ENCODE measurements at places on chromosomes 13 and 19.

DNA sequence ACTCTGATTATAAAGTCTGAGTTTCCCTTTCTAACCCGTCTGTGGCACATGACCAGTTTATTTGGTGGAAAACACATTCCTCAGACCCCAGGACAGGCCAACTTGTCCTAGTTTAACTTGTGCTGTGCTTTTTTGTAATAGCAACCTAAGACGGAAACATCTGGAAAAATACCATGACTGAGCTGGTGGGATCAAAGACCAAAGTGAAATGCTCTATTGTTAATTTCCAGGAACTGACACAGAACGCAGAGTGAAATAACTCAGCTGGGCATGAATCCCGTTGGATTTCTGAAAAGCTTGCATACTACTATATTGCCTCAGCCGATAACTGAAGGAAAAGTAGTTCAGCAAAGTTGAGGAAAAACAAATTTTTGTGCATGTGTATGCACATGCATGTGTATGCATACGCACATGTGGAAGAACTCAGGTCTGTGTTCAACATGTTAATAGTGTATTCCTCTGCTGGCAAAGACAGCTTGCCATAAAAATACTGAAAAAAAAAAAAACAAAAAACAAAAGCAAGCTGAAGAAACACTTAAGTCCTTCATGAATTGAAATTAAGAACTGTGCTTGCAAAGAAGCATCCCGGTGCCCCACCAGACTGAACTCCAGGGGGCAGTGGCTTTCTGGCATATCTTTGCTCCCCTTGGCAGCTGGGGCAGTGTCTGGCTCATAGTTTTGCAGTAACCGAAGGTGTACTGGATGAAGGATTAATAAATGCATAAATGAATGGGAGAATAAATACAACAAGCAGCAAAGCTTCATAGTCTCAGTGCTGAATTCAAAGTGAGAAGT lies 187.8 kb downstream of the LHFPL6 start:
- peak; percentile 54 for DNase-seq

DNA sequence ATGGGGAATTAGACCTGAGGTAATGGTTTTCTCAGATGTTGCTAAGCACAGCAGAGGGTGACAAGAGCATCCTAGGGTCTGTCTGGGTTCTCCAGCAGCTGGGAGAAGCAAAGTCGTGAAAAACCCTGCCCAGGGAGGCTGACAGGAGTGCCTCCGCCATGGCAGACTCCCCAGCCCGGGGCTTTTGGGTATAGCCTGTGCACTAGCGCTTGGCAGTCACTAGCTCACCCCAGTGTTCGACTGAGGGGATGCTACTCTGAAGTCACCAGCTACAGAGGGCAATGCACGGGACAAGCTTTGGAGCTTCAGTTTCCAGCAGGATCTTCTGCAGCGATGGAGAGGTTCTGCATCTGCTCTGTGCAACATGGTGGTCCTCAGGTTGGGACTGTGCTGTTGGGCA lies 87.5 kb downstream of the ING1 start:
- DNase-seq: no peak

- no peak for DNase-seq
Measured at GRCh38 chr13:48562296-48563066, 29.6 kb upstream of the RCBTB2 start.

- peak; percentile 43 for DNase-seq
Measured at GRCh38 chr19:40610396-40611064, 9.4 kb downstream of the LTBP4 start.

- peak; percentile 55 for DNase-seq
Measured at GRCh38 chr19:13029893-13030292, 34.6 kb downstream of the NFIX start.

DNA sequence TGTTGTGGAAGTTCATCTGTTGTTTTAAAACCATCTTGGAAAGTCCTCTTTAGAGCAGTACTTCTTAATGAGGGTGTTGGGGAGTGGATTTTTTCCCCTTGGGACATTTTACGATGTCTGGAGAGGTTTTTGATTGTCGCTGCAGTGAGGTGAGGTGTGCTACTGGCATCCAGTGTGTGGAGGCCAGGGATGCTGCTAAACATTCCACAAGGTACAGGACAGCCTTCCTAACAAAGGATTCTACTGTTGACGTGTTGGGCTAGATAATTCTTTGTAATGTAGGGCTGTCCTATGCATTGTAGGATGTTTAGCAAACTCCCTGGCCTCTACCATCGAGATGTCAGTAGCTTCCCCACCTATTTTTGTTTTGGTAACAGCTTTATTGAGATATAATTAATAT lies 33.3 kb downstream of the NAA16 start:
- no peak for DNase-seq

GRCh38 chr13:74979703-74980102 lies 502.3 kb downstream of the TBC1D4 start:
- DNase-seq: no peak

DNA sequence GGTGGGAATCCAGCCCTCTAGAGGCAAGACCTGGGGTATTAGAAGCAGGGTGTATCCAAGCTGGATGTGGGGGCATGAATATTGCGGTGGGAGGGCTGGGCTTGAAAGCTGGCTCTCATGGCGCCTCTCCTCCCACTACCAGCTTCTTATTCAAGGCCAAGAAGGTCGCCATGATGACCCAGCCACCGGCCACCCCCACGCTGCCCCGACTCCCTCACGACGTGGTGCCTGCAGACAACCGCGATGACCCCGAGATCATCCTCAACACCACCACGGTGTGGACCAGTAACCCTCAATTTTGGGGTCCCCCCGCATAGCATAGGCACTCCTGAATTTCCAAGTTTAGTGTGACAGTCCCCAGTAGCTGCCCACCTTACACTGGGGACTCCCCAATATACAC lies 41.7 kb downstream of the RYR1 start:
- DNase-seq: no peak

- no peak for DNase-seq
Measured at GRCh38 chr13:75329097-75329496, 152.9 kb downstream of the TBC1D4 start.

DNA sequence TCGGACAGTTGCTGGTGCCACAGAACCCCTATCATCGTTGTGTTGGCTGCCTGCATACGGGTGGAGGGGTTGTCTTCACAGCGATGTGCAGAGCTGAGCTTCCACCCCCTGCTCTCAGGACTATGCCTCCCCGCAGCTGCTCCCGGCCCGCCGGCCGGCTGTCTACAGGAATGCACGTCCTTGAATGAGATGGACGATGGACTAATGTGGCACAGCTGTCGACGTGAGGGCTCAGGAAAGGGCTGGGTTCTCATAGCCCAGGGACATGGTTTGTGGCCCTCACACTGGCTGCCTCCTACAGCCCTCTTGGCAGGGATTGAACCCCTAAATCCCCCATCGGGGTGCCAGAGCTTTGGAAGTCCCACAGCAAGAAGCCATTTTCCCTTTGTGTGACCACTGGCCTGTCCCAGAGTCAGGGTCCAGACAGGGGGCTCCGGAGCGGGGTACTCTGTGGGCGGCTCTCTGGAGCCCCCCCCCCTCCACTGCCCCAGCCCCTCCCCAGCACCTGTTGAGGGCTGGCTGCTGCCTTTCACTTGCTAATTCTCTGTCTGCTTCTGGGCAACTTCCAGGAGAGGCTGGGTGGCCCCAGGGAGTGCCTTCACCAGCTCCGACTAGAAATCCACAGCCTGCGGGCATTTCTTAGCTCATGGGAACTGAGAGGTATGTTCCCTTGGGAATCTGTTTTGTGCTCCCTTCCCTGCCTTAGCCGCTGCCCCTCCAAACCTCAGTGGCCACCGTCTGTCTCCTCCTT lies 40.2 kb downstream of the TSSK6 start:
- peak; percentile 49 for DNase-seq

DNA sequence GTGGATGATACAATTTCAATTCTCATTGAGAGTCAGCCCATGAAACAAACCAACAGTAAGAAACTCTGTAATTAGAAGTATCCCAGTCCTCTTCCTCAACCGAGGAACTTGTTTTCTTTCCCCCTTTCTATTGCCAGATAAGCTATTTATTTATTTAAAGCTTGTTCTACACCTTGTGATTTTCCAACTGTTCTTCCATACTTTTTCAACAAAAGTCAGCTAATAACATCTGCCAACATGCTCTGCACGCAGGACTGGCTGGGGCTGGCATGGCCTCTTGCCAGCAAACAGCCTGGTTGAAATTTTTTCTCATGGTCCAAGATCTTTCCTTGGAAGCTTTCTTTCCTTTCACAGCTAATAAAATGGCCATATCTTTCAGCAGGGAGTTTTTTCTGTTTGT lies 2.9 kb upstream of the IRS2 start:
- no peak for DNase-seq

DNA sequence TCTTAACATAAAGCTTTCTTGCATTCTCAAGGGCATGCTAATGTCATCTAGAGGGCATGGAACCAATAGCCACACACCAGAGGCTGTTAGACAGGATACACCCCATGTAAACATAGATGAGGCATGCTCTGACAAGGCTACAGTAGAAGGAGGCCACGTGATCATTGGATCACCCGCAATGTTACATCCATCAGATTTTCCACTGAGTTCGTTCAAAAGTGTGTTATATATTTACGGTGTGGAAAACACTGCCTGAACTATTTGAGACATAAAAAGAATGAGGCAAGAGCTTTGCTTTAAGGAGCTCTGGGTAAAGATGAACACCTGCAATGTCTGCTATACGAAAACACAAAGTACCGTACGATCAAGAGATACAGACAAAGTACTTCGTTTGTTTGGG lies 817.5 kb upstream of the SLC10A2 start:
- no peak for DNase-seq

DNA sequence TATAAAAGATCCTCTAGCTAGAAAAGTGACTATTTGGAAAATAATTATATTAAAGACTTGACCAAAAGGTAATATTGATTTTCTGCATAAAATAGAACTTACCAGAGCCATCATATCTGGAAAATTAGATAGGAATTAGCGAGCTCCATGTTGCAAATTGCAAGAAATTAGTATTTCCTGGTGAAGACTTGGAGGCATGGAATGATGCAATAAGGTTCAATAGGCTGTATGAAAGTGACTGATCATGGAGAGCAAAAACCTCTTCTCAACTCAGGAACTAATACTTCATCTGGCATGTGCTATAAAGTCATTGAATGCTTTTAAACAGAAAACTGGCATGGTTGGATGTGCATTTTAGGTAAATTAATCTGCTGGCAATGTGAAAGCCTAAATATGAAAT lies 66.3 kb upstream of the UFM1 start:
- DNase-seq: no peak

DNA sequence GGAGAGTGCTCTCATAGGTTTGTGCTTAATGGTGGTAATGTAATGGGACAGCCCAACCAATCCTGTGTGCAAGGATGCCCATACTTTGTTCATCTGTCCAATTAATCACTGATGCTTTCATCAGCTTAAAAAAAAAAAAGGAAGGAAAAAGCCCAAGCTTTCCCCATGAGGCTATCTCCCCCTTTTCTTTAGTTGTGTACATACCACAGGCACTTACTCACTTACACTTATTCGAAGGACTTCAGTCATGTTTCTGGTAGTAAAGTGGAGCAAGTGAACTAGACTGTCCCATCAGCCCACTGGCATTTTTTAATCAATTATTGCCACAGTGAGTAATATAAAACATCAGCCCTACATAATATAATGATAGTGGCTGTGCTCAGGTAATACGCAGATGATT lies 183.5 kb upstream of the UFM1 start:
- DNase-seq: no peak

GRCh38 chr19:40411125-40411842 lies 1.9 kb downstream of the PRX start:
- DNase-seq: no peak

DNA sequence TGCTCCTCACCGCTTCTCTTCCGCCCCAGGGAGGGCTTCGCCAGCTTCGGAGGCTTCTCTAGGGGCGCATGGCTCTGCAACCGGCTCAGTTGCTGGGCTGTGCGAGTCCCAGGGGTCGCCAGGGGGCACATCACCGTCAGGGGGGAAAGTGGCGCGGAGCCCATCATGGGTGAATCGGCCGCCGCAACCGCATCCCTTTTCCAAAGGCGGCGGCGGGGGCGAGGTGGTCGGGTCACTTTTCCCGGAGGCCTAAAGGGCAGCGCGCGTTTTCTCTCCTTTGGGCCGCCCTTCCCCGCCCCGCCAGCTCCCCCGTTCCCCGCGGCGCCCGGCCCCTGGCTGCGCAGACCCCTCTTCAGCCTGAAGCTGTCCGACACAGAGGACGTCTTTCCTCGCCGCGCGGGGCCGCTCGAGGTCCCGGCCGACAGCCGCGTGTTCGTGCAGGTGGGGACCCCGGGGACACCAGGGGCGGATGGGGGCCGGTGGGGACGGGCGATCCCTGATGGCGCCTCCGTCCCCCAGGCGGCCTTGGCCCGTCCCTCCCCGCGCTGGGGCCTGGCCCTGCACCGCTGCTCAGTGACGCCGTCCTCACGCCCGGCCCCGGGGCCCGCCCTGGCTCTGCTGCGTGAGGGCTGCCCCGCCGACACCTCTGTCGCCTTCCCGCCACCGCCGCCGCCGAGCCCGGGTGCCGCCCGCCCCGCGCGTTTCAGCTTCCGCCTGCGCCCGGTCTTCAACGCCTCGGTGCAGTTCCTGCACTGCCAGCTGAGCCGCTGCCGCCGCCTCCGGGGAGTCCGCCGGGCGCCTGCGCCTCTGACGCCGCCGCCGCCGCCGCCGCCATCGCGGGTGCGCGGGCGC lies 1.7 kb downstream of the TGFBR3L start:
- peak; percentile 74 for DNase-seq

GRCh38 chr13:20938302-20938701 lies 35.8 kb upstream of the XPO4 start:
- DNase-seq: no peak

DNA sequence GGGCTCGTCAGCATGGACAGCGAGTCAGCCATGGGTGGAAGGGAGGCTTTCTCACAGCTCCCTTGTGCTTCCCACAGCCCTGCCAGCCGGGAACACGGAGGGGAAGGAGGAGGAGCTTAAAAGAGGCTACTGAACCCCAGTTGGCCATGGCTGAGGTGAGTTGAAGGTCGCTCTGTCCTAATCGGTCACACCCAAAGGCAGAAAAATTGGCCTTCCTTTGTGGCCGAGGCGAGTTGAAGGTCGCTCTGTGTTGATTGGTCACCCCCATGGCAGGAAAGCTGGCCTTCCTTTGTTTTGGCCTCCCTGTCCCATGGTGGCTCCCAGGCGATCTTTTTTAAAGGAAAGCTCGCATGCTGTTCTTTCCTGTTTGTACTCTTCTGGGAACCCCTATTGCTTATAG lies 5.1 kb downstream of the ZNF473 start:
- no peak for DNase-seq

All from neural progenitor cell (in vitro differentiated cells).